ENCODE measurements at places on chromosomes 1 and 21. TPM values are rescaled to one million over a fixed set of nuclear protein-coding genes. Genes with fewer than 3 reads are reported as not detected.
A peak's percentile ranks its signal among the peaks of the same experiment; 100 is the strongest.

The LHX8 gene
- not detected for total RNA-seq

DNA sequence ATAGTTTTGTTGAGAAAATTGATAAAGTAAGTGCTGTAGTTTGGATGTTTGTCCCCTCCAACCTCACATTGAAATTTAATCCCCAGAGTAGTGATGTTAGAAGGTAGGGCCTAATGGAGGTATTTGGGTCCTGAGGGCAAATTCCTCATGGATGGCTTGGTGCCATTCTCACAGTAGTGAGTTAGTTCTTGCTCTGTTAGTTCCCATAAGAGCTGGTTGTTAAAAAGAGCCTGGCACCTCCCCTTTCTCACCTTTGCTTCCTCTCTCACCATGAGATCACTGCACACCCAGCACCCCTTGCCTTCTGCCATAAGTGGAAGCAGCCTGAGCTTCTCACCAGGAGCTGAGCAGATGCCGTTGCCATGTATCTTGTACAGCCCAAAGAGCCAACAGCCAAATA is 354.8 kb upstream of the NFIA start:
- DNase-seq = no peak

DNA sequence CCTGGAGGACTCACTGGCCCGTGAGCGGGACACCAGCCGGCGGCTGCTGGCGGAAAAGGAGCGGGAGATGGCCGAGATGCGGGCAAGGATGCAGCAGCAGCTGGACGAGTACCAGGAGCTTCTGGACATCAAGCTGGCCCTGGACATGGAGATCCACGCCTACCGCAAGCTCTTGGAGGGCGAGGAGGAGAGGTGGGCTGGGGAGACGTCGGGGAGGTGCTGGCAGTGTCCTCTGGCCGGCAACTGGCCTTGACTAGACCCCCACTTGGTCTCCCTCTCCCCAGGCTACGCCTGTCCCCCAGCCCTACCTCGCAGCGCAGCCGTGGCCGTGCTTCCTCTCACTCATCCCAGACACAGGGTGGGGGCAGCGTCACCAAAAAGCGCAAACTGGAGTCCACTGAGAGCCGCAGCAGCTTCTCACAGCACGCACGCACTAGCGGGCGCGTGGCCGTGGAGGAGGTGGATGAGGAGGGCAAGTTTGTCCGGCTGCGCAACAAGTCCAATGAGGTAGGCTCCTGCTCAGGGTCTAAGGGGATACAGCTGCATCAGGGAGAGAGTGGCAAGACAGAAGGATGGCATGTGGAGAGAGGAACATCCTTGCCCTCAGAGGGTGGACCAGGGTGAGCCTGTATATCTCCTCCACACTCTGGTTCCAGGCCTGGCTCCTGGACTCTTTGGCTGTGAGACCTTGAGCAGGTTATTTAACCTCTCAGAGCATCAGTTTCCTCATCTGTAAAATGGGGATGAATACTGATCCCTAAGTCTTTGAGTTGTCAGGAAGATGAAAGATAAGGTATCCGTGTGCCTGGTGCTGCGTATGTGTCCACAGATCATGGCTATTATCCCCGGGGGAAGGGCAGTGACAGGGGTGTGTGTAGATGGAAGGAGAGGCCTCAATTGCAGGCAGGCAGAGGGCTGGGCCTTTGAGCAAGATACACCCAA is 17.2 kb upstream of the SEMA4A start:
- no peak for DNase-seq

The ARHGAP29 gene
- total RNA-seq = not detected

The ZNF670 gene
- 1.3 TPM for total RNA-seq

- DNase-seq = no peak
Measured at GRCh38 chr1:54421101-54421504, 14.9 kb upstream of the SSBP3 start.

The CCDC27 gene
- total RNA-seq = not detected

DNA sequence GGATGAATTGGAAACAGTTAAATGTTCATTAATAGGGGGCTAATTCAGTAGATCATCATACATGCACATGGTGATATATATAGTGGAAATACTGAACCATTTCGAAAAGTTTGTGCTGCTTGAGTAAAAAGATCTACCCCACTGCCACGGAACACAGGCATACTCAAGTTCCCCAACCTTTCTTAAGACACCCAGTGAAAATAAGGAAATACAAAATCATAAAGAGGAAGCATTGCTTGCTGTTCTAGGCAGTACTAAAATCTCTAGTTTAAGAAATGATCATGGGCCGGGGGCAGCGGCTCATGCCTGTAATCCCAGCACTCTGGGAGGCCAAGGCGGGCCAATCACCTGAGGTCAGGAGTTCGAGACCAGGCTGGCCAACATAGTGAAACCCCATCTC is 37.6 kb upstream of the KIRREL1 start:
- DNase-seq = no peak

- peak; percentile 55 for DNase-seq
Measured at GRCh38 chr21:41671859-41672542, 94.9 kb downstream of the RIPK4 start.

GRCh38 chr1:187078321-187078720 is 249.6 kb downstream of the PLA2G4A start:
- no peak for DNase-seq

- no peak for DNase-seq
Measured at GRCh38 chr1:234621657-234622335, 11.8 kb upstream of the IRF2BP2 start.

GRCh38 chr21:37231671-37232070 is 35.5 kb downstream of the VPS26C start:
- no peak for DNase-seq

The CORT gene
- total RNA-seq = not detected

The SYTL1 gene
- 85.3 TPM for total RNA-seq

DNA sequence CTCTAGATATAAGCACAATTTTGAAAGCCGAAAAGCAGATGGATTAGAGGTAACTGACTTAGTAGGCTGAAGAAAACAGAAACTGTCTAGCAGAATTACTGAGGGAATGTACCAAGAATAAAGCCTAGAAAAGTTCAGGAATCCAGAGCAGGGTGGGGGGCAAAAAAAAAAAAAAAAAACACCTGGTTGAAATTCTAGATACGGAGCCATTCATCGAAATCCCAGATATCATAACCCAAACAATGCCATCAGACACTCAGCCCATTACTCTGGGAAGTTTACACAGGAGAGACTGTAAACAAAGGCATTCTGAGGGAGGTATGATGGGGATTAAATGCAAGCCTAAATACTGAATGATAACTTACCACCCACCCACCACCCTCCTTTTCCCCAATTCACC is 45.6 kb downstream of the ENAH start:
- DNase-seq = no peak

DNA sequence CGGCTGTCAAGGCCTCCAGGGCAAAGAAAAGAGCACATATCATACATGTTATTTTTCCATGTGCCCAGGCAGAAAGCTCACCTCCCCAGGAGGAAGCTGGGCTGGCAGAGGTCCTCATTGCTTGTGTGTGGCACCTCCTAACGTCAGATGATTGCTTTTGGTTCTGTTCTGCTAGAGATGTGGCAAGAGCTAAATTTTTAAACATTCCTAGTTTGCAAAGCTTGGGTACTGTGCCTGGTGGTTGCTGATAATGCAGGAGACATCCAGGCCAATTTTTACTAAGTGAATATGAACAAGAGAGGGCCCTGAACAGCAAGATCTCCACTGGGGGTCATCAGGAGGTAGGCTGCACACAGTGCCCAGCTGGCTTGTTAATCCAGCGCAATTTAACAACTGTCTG is 93.9 kb downstream of the TBX19 start:
- no peak for DNase-seq

- DNase-seq = no peak
Measured at GRCh38 chr1:150622303-150622975, 7.0 kb downstream of the ENSA start.

The MNDA gene
- total RNA-seq = not detected

GRCh38 chr1:119947468-119947867 is 51.2 kb upstream of the ADAM30 start:
- no peak for DNase-seq

- DNase-seq = no peak
Measured at GRCh38 chr1:179376223-179376622, 10.5 kb downstream of the AXDND1 start.

DNA sequence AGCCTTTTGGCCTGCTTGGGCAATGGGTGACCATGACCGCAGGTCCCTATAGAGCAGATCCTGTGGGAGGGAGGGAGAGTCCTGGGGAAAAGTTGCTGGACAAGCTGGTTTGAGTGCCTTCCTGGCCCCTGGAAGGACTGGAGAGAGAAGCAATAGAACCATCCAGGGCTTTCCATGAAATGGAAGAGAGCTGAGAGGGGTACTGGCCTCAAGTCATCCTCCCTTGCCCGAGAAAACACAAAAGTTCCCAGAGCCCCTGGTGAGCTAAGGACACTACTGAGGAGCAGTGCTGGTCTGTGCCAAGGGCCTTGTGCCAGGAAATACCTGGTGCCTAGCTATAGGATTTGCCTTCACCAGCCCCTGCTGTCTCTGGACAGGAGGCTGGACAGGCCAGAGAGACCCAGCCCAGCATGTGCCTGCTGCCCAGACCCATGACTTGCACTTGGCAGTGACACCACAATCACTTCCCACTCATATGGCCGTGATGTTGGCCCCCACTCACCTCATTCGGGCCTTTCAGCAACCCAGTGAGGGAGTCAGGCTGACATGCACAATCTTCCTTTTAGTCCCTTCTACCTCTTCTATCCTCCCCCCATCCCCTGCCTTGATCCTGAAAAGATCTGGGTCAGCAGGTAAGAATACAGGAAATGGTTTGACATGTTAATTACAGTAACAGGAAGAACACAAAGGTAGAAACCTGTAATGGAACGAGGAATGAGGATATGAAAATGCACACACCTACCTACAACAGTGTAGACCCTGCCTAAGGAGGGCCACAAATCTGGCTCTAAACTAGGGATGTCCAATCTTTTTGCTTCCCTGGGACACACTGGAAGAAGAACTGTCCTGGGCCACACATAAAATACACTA is 7.0 kb downstream of the SH3BP5L start:
- peak; percentile 34 for DNase-seq

The CFHR2 gene
- not detected for total RNA-seq

GRCh38 chr1:172629638-172630037 is 29.3 kb upstream of the FASLG start:
- DNase-seq = no peak

DNA sequence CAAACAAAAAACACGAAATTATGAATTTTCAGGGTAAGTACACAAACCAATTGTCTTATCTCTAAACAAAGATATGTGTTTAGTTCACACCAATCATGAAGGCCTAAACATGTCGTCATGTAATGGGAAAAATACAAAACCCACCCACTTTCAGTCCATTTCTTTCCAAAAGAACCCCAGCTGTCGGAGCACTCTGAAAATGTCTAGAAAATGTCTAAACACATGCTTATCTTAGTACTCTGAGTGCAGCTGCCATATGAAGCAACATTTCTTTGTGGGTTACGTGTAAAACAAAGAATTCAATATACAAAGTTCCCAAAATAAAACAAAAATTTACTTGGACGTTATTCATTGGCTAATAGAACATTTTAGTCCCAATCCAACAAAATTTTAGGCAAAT is 22.7 kb downstream of the SERBP1 start:
- no peak for DNase-seq

The DNAI4 gene
- 0.80 TPM for total RNA-seq

The GOLPH3L gene
- total RNA-seq = 20.7 TPM

DNA sequence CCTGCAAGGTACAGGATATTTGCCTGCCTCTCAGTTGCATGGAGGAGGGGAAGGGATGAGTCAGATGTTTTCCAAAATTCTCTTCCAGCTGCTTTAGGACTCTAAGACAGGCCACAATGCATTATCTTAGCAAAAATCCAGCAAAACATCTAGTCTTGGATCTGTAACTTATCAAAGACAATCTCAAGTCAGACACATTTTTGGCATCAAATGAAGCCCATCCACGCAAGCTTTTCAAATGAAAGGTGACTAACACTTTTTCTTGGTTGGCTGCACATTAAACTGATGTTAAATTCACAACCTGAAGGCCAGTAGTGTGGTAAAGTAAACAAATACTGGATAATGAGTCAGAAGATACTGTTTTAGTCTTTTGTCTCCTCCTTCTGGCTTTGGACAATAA is 21.3 kb downstream of the FAM78B start:
- DNase-seq = no peak

DNA sequence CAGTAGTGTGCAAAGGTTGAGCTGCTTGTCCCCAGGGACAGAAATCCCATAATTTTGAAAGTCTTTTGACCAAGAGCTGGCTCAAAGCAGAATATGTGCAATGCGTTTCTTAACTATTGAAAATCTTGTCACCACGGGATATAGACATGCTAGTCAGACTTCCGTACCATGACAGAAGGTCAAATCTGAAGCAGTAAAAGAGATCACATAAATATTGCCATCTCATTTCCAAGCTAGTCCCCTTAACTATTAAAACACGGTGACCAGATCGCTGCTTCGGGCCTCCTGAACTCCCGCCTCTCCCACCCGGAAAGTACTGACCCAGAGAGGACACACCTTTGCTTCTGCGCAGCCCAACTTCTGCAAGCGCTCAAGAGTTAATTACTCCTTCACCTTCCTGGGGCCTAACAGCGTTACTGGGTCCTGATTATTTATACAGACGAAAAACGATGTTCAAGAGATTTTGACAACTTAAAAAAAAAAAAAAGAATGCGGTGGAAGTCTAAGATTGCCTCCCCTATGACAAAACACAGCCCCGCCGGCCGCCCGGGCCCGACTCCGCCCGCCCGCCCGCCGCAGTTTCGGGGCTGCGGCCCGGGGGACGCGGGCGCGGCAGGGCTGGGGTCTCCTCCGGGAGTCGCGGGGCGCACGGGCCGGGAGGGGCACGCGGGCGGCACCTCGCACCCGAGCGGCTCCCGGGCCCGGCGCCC is 692 bp downstream of the SORT1 start:
- no peak for DNase-seq

DNA sequence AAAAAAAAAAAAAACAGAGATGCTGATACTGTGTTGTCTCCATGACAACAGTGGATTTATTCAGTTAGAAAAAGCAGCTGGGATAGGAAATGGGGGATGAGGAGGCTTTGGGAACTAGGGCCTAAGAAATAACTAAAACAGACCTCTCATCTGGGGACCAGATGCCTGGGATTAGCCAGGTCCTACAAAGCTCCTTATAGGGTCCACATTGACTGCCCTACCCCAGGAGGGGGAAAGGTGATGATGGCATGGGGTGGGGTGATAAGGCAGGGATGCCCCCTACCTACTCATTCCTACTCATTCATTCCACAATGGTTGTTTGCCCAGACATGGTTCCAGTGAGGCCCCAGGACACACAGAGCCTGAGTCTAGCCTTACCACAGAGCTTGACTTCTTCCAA is 131.2 kb downstream of the PLXNA2 start:
- DNase-seq = no peak

- DNase-seq = no peak
Measured at GRCh38 chr1:16405441-16405840, 31.8 kb downstream of the SPATA21 start.

- DNase-seq = no peak
Measured at GRCh38 chr1:233005156-233005555, 54.7 kb downstream of the NTPCR start.

The THEM5 gene
- not detected for total RNA-seq

Measured in activated CD8-positive, alpha-beta memory T cell treated with anti-CD3 and anti-CD28 coated beads, Interleukin-2, amount 10 ng/mL, durations not matched to agents 7 days and 5 days (primary cell).